ENCODE measurements at places on chromosomes 4 and X.

DNA sequence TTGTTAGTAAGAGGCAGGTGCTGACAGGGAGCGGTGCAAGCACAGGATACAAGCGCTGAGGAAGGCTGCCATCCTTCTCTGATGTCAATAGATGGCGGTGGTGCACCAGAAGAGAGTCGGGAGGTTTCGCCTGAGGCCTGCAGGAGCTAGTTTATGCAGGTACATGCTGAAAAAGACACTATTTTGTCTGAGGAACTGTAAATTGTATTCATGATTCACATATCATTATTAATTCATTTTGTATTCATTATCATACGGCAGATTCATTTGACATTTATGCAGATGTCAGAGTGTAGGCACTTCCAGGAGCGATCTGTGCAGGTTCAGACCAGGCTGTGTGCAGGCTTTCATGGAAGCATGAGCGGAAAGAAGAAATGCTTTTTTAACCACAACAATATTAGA, 824.0 kb downstream of the STIM2 start:
- no peak for DNase-seq

GRCh38 chr4:145186729-145187128, 6.3 kb upstream of the OTUD4 start:
- DNase-seq = no peak

- no peak for DNase-seq
These were observed 38.2 kb upstream of the PLAC8 start for GRCh38 chr4:83152746-83153145.

- DNase-seq = no peak
These were observed 65.7 kb upstream of the PAGE1 start for GRCh38 chrX:49761481-49761880.

- DNase-seq = no peak
These were observed 31.6 kb upstream of the CT47C1 start for GRCh38 chrX:119041175-119041574.

DNA sequence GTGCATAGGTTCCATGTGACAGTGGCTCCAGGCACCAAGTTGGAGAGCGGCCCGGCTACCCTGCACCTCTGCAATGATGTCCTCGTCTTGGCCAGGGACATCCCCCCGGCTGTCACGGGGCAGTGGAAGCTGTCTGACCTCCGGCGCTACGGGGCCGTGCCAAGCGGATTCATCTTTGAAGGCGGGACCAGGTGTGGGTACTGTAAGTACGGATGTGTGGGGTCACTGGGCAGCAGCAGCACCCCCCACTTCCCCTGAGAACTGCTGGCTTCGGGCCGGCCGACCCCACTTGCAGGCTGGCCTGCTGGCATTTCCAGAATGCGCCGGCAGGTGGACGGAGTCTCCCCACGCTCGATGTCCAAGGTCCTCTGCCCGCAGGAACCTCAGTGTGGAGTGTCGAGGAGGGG, 13.2 kb downstream of the DOK7 start:
- DNase-seq = no peak

DNA sequence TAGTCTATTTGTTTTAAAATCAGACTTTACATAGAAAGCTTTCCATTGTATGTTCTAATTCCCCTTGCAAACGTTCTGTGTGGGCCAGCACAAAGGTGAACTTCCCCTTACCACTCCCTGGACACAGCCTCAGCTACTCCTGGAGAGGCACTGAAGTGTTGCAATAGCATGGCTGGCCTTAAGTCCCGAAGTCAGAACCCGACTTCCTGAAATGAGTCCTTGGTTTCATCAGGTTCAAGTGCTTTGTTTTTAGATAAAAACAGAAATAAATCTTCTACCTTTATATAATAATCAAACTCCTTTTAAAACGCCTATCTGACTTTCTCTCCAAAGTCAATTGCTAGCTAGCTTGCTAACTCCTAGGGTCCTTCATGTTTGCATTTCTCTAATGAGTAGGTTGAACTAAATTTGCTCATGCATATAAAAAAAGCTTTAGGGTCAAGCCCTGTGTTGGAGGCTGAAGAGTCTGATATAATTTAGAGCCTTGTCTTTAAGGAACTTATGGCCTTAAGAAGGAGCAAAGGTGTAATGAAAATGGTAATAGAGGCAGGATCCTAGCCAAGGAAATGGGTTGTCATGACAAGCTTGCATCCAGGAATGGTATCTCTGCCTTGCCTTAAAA, 9.0 kb downstream of the BMP3 start:
- no peak for DNase-seq

GRCh38 chr4:185782523-185782922, 29.5 kb downstream of the SORBS2 start:
- DNase-seq = no peak

GRCh38 chr4:8176547-8177399, 18.2 kb upstream of the ABLIM2 start:
- no peak for DNase-seq

DNA sequence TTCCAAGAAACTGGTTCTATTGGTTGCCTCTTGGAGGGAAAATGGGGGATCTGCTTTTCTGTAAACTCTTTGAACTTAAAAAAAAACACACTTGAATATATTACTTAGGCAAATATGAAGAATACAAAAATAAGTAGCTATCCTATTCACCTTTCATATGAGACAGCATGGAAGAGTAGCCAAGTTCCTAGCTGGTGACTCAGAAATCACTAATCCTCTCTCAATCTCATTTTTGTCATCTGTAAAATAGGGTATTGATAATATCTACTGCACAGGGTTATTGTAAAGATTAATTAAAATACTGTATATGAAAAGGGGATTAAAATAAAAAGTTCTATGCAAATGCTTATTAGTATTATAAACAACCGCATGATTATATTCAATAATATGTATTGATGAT, 12.7 kb downstream of the MGARP start:
- no peak for DNase-seq

DNA sequence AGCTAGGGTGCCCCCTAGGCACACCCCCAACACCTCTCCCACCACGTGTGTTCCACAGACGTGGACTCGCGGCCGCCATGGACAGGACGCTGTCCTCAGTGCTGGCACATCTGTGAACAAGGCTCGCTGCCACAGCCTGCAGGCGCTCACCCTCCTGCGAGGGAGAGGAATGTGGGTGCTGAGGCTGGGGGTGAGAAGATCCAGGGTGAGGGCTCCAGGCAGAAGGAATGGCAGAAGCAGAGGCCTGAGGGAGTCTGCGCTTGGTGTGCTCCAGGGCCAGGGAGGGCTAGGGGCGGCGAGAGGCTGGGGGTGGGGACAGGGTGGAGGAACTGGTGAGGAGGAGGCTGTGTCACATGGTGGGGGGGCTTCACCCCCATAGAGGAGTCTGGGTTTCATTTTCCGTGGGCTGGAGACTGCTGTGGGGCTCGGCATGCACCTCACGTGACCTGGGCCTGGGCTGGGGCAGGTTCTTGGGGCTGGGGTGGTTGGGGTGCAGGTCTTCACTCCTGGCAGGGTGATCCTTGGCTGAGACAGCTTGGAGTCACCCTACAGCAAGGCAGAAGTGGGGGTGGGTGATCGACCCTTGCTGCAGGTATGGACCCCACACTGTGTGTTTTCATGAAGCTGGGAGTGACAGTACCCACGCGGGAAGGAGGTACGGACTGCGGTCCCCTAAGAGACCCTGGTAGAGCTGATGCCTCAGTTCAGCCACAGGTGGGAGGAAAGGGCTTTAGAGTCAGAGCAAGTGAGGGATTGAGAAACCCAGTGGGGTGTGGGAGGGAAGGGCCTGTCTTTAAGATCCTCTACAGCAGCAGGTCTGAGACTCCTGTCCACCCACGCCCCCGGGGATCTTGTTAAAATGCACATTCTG, 103.7 kb downstream of the PSAPL1 start:
- DNase-seq = no peak

DNA sequence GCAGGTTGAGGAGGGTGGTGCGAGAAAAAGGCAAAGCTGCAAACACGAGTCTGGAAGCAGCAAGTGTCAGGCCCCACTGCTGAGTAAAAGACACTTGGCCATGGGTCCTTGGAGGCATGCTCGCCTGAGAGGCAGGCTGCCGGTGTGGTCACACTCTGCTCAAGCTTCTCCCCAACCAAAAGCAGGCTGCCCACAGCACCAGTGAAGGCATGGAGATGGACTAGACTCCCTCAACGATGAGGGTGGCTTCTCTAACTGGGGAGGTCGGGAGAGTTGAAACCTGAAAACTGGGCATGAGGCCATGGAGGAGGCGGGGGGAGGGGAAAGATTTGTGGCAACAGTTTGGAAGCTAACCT, 86.5 kb downstream of the ATG4A start:
- DNase-seq = no peak

DNA sequence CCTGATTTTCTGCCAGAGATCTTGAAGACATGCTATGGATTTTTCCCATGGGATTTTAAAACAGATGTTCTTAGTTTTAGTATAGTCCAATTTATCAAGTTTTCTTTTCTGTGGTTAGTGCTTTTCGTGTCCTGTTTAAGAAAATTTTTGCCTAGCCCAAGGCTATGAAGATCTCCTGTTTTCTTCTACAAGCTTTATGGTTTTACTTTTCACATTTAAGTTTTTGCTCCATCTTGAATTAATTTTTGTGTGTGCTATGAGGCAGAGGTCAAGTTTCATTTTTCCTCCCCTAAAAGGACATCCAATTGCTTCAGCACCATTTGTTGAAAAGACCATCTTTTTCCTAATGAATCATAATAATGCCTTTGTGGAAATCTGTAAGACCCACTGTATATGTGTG, 65.6 kb downstream of the POLR2B start:
- no peak for DNase-seq

GRCh38 chrX:54248309-54248708, 65.3 kb upstream of the FAM120C start:
- no peak for DNase-seq
